Activated CD8-positive, alpha-beta memory T cell treated with anti-CD3 and anti-CD28 coated beads for 1 hour (primary cell): ENCODE measurements at places on chromosomes 6 and 20.

DNA sequence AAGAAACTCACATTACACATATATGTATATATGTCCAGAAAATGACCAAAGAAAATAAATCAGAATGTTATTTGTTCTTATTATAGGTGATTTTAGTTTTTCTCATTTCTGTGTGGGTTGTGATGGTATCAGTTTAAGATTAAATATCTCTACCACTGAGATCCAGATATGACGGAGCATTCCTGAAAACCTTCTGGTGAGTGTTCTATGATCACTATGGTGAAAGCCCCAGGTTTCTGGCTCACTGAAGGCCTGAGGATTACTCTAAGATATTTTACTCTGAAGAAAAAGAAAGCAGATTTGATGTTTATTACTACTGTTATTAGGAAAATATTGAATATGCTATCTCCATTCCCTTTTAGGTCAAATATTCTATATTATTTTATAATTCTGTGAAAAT, 62.8 kb upstream of the L3MBTL3 start:
- no peak for DNase-seq

DNA sequence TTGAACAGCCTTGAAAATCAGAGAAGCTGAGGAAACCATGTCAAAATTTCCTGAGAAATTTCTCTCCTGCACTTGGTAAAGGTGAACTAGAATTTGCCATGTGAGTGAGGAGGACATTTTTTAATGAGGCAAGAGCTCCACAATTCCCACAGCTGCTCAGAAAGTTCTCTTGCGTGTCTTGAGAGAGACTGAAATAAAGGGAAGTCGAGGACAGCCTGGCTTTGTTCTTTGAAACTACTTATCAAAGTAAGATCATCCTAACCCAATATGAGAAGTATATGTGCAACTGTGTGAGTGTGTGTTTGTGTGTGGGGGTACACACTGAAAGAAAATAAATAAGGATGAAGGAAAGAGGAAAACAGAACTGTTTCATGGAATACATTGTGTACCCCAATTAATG, 163.4 kb downstream of the SLC24A3 start:
- DNase-seq, result no peak

DNA sequence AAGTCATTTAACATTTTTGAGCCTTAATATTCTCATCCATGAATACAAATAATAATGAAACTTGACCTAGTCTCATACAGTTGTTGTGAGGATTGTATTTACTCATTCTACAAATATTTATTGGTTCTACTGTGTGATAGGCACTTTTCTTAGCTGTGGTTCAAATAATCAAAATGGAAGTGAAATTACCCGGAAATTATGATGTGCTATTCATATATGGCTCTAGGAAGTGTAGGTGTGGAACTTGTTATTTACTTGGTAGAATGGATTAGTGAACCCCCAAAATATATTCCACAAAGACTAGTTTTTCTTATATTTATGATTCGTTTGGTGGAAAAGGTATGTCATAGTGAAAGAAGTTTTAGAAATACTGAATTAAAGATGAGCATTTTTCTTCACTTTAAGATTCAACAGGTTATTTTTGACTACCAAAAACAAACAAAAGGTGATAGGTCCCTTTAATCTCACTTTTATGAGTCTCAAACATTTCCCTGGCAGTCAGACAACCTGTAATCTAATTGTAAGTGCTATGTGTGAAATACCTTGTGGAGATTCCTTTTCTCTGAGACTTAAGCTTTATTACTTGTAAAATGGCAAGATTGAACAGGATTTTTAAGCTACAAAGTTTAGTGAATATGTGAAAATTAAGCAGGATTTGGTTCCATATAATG, 77.8 kb downstream of the STXBP5 start:
- no peak for DNase-seq

DNA sequence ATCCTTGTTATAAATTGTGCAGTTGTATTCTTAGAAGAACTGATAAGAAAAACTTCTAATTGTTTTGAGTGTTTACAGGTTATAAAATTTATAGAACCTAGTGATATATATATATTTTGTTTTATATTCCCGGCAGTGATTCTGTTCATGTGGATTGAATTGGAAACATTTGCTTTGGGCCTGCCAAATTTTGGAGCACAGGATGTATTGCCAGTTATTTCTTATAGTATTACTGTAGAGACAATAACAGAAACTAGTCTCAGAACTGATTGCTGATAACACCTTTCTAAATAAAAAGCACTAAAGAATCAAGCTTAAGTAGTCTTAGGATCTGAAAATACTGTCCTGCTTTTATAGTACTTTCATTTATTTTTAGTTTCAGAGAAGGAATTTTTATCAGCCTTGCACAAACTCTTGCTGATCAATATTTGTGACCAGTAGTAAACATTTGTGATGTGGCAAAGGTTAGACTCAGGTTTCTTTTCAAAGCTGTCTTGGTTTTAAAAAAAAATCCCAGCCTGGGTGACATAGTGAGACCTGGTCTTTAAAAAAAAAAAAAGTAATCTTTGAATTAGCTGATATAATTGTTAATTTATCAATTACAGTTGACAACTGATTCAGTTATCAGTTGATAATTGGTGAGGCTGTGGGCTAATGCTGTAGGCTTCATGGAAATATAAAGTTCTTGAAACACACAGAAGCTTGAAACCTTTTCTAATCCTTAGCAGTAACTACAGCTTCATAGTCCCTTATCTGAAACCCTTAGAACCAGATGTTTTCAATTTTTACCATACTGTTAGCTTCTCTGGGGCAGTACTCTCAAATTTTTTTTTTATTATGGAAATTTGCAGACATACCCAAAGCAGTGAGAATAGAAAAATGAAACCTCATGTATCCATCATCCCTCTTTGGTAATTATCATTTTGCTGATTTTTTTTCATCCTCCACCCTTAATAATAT, 42.4 kb downstream of the RNGTT start:
- DNase-seq, result no peak

- no peak for DNase-seq
These were observed 69.0 kb downstream of the SMLR1 start for GRCh38 chr6:130896249-130896648.
